B cell (primary cell): ENCODE measurements at places on chromosomes 16 and 17. TPM values are rescaled to one million over a fixed set of nuclear protein-coding genes. Genes with fewer than 3 reads are reported as not detected.

GRCh38 chr17:34850964-34851363 lies 110.3 kb downstream of the CCT6B start:
- H3K27me3 ChIP-seq, result no peaks in the 10 kb centered on the region
- no peak overlapping the region for H3K27ac ChIP-seq
- no peak for DNase-seq
- H3K4me3 ChIP-seq, result no peak overlapping the region
- no peaks in the 10 kb centered on the region for H3K4me1 ChIP-seq

DNA sequence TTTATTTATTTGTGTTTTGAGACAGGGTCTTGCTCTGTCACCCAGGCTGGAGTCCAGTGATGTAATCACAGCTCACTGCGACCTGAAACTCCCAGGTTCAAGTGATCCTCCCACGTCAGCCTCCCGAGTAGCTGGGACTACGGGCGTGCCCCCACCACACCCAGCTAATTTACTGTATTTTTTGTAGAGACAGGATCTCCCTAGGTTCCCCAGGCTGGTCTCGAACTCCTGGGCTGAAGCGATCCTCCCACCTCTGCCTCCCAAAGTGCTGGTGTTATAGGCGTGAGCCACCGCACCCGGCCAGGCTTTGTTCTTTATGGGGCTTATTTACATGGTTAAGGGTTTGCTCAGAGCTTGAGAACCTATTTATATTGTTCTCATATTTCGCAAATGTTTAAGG lies 5.8 kb upstream of the MEIOB start:
- H3K4me3 ChIP-seq, result no peak overlapping the region
- H3K36me3 ChIP-seq, result no peaks in the 10 kb centered on the region
- no peak for DNase-seq
- no peak overlapping the region for H3K27ac ChIP-seq
- no peaks in the 10 kb centered on the region for H3K4me1 ChIP-seq
- peaks cover 7% of the 10 kb centered on the region for H3K27me3 ChIP-seq

DNA sequence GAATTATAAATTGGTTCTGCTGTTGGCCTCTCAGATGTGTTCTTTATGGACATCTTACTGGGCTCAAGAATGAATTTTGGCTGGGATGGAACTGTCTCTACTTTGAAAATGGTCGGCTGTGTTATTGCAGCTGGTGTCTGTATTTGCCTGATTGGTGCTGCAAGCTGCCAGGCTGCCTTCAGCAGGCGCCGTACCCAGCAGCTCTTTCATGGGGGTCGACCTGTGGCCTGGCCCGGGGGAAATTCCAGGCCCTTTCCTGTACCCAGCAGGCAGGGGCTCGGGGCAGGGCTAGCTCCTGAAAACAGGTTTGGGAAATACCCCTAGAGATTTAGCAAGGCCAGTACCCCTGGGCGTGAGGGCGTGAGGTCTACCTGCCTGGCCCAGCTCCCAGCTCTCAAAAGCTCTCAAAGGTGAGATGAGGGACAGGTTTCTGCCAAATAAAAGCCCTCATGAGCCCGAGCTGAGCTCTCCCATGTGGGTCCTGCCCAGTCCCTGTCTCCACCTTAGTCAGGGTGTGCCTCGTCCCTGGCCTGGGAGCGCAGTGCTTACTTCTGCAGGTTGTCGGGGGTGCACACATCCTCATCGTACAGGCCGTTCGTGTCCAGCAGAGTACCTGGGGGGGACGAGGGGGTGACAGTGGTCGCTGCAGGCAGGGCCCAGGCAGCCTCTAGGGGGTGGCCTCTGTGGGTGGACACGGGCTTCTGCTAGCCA lies 52.3 kb downstream of the PRMT7 start:
- H3K27ac ChIP-seq, result no peak overlapping the region
- no peaks in the 10 kb centered on the region for H3K36me3 ChIP-seq
- DNase-seq, result no peak
- no peak overlapping the region for H3K4me3 ChIP-seq

DNA sequence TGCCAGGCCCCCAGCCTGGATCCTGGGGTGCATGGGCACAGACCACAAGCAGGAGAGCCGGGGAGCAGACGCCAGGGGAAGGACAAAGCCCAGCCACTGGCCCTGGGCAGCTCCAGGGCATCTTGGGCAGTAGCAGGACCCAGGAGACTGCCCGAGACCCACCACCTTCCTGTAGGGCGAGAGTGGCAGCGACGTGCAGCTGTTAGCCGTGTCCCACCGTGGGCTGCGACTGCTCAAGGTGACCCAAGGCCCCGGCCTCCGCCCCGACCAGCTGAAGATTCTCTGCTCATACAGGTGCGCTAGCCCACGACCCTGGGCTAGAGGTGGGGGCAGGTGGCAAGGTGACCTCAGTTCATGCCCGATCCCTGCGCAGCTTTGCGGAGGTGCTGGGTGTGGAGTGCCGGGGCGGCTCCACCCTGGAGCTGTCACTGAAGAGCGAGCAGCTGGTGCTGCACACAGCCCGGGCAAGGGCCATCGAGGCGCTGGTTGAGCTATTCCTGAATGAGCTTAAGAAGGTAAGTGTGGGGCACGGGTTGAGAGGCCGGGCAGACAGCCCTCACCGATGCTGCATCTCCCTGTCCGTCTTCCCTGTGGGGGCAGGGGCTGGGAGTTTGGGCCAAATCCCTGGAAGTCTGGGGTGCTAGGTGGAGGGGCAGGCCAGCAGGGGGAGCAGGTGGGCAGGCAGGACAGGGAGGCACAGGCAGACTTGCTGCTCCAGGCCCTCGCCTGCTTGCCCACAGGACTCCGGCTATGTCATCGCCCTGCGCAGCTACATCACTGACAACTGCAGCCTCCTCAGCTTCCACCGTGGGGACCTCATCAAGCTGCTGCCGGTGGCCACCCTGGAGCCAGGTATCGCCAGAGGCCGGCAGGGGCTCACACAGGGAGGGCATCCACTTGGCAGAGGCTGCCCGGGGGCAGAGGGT lies 13.5 kb upstream of the SMIM5 start:
- DNase-seq, result no peak
- peaks cover 69% of the 10 kb centered on the region for H3K36me3 ChIP-seq
- no peak overlapping the region for H3K4me3 ChIP-seq
- no peak overlapping the region for H3K27ac ChIP-seq
- no peaks in the 10 kb centered on the region for H3K4me1 ChIP-seq

GRCh38 chr17:81735264-81736102 lies 23.4 kb downstream of the SLC25A10 start:
- DNase-seq, result peak; percentile 71
- H3K27ac ChIP-seq, result no peak overlapping the region
- H3K36me3 ChIP-seq, result no peaks in the 10 kb centered on the region
- H3K27me3 ChIP-seq, result peaks cover 7% of the 10 kb centered on the region
- H3K4me3 ChIP-seq, result no peak overlapping the region

GRCh38 chr17:54933921-54934320 lies 33.3 kb downstream of the TOM1L1 start:
- H3K27me3 ChIP-seq, result no peaks in the 10 kb centered on the region
- no peaks in the 10 kb centered on the region for H3K36me3 ChIP-seq
- DNase-seq, result no peak
- no peak overlapping the region for H3K27ac ChIP-seq
- H3K4me1 ChIP-seq, result no peaks in the 10 kb centered on the region

DNA sequence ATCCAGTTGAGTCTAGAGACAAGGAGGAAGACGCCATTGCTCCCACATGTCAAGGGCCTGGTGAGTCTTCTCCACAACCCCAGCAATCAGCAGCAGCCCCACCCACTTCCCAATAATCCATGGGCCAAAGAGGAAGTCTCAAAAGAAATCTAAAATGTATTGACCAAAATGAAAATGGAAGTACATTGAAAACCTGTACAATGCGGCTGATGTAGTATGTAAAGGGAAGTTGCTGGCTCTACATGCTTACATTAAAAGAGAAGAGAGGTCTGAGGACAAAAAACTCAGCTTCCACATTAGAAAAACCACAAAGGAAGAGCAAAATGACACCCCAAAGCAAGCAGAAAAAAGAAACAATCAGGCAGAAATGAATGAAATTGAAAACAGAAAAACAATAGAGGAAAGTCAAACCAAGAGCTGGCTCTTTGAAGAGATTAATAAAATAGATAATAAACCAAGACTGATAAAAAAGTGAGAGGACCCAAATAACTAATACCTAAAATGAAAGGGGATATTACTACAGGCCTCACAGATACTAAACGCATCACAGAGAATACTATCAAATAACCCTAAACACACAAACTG lies 100.6 kb upstream of the METRNL start:
- H3K4me3 ChIP-seq, result no peak overlapping the region
- H3K4me1 ChIP-seq, result peaks cover 23% of the 10 kb centered on the region
- H3K27ac ChIP-seq, result no peak overlapping the region
- no peaks in the 10 kb centered on the region for H3K27me3 ChIP-seq

- no peaks in the 10 kb centered on the region for H3K36me3 ChIP-seq
- no peak overlapping the region for H3K4me3 ChIP-seq
- no peak for DNase-seq
- no peak overlapping the region for H3K27ac ChIP-seq
- H3K27me3 ChIP-seq, result no peaks in the 10 kb centered on the region
- no peaks in the 10 kb centered on the region for H3K4me1 ChIP-seq
Observed at GRCh38 chr16:10169904-10170410, 12.3 kb downstream of the GRIN2A start.

DNA sequence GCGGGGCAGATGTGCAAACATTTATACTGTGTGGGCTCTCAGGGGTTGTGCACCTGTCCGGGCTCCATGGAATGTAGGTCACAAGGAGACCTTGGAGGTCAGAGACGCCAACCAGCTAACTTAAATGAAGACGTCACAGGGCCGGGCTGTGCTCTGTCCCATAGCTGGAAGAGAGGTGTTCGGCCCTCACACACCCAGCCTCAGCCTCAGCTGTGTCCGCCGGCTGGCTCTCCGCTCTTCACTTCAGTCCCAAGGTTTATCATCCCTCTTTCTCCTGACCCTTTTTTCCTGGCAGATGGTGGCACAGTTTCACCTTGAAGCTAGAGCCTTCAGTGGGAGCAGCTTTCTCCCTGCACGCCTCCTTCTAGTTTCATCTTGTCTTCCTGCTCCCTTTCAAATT lies 6.0 kb upstream of the RBFOX3 start:
- no peaks in the 10 kb centered on the region for H3K4me1 ChIP-seq
- H3K27me3 ChIP-seq, result peaks cover 7% of the 10 kb centered on the region
- no peak for DNase-seq

DNA sequence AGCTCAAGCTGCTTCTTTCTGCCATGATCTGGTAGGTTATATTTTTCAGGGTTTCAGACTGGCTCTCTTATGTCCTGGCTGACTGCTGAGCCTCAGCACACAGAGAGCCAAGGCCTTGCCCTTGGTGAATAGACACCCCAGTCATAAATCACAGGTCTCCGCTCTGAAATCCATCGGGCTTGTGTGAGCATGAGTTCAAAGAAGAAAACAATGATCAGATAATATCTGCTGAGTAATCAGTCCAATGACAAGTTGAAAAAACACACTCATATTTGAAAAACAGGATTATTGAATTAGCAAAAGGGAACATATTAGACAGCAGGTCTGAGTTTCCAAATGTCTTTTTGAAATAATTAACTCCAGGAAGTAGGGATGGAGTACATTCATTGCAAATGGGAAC lies 51.1 kb upstream of the NDRG4 start:
- H3K27ac ChIP-seq, result no peak overlapping the region
- no peak for DNase-seq
- no peak overlapping the region for H3K4me3 ChIP-seq
- no peaks in the 10 kb centered on the region for H3K27me3 ChIP-seq
- no peaks in the 10 kb centered on the region for H3K4me1 ChIP-seq
- H3K36me3 ChIP-seq, result no peaks in the 10 kb centered on the region

GRCh38 chr16:82432261-82432660 lies 194.5 kb upstream of the CDH13 start:
- H3K27ac ChIP-seq, result no peak overlapping the region
- no peak for DNase-seq
- no peaks in the 10 kb centered on the region for H3K4me1 ChIP-seq

DNA sequence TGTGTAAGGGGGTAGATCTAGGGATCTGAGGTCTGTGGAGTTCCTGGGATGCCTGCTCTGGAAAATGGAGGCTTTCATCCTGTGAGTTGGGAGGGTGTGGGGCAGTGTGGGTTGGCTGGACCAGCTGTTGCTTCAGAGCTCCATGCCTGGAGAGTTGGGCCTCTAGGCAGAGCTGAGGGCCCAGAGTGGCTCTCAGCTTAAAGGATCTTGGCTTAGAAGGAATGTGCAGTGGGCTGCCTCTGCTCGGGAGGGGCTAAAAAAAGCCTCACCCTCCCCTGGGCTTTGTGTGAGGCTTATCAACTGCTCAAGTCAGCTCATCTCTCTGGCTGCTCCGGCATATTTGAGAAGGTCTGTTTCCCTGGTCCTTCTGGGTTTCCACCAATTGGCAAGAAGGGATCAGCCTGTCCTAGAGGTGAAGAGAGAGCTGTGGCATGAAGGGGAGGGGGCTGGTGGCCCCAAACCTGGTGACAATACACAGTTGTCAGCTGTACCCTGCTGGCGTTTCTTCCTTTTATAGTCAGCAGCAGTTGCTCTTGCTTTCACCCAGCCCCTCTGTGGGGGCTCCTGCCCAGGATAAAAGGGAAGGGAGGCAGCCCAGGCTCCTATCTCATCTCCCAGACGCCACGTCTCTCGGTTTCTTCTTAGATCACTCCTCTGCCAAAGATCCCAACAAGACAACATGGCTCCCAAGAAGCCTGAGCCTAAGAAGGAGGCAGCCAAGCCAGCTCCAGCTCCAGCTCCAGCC lies at the start of gene MYL4:
Gene MYL4, plus strand, starts transcription at position 605 of the 745 bp plus-strand sequence. Its CDS starts 75 bp downstream, at position 680.
- no peak within 1 kb of the TSS for H3K4me3 ChIP-seq
- H3K27me3 ChIP-seq, result no peaks in the 10 kb centered on the region
- DNase-seq, result no peak
- no peak within 1 kb of the TSS for H3K27ac ChIP-seq
- no peaks in the 10 kb centered on the region for H3K36me3 ChIP-seq

GRCh38 chr16:26530584-26531289 lies 536.0 kb upstream of the C16orf82 start:
- no peak overlapping the region for H3K27ac ChIP-seq
- no peak overlapping the region for H3K4me3 ChIP-seq
- no peaks in the 10 kb centered on the region for H3K27me3 ChIP-seq

- no peak overlapping the region for H3K27ac ChIP-seq
- DNase-seq, result no peak
- H3K4me1 ChIP-seq, result peaks cover 21% of the 10 kb centered on the region
- no peak overlapping the region for H3K4me3 ChIP-seq
- no peaks in the 10 kb centered on the region for H3K36me3 ChIP-seq
Observed at GRCh38 chr16:86571530-86571915, 4.9 kb downstream of the FOXC2 start.

DNA sequence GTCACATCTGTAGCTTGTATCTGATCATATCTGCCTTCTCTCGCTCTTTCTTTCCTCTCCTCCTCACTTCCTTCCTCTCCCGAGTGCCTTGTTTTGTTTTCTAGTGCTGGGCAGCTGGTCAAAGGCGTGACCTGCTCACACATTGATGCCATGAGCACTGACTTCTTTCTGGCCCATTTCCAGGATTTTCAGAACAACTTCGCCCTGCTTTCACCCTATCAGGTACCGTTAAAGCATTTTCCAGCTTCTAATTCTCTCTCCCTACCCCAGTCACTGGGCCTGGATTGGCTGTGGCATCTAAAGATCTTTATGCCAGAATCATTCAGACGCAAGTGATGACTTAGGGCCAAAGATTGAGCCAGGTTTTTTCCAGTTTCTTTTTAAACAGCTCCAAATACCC lies 55.5 kb downstream of the OTOA start:
- no peak overlapping the region for H3K4me3 ChIP-seq
- no peak overlapping the region for H3K27ac ChIP-seq
- H3K27me3 ChIP-seq, result no peaks in the 10 kb centered on the region
- no peaks in the 10 kb centered on the region for H3K4me1 ChIP-seq
- no peaks in the 10 kb centered on the region for H3K36me3 ChIP-seq

CA7 gene
- total RNA-seq, result not detected in 2 replicates

KRTAP1-1 gene
- not detected in 2 replicates for total RNA-seq

PLXDC1 gene
- total RNA-seq, result not detected in 2 replicates
